ENCODE measurements at places on chromosomes 1 and 21. TPM values are rescaled to one million over a fixed set of nuclear protein-coding genes. Genes with fewer than 3 reads are reported as not detected.

RNU1-2 gene
- polyA plus RNA-seq = not detected

RIMS3 gene
- 1.4 TPM for polyA plus RNA-seq

INTS11 gene
- 102 TPM for polyA plus RNA-seq

LORICRIN gene
- polyA plus RNA-seq = not detected

SLC9C2 gene
- polyA plus RNA-seq = 0.03 TPM

RCSD1 gene
- 8.4 TPM for polyA plus RNA-seq

SLAMF7 gene
- polyA plus RNA-seq = 0.43 TPM

FCGR3A gene
- polyA plus RNA-seq = 4.7 TPM

GRHL3 gene
- polyA plus RNA-seq = 3.9 TPM

TAS1R1 gene
- polyA plus RNA-seq = 0.15 TPM

All from left renal pelvis (tissue), 4 donors.